Anterior cingulate cortex (tissue), 58 donors: ENCODE measurements at places on chromosomes 1 and 21.

DNA sequence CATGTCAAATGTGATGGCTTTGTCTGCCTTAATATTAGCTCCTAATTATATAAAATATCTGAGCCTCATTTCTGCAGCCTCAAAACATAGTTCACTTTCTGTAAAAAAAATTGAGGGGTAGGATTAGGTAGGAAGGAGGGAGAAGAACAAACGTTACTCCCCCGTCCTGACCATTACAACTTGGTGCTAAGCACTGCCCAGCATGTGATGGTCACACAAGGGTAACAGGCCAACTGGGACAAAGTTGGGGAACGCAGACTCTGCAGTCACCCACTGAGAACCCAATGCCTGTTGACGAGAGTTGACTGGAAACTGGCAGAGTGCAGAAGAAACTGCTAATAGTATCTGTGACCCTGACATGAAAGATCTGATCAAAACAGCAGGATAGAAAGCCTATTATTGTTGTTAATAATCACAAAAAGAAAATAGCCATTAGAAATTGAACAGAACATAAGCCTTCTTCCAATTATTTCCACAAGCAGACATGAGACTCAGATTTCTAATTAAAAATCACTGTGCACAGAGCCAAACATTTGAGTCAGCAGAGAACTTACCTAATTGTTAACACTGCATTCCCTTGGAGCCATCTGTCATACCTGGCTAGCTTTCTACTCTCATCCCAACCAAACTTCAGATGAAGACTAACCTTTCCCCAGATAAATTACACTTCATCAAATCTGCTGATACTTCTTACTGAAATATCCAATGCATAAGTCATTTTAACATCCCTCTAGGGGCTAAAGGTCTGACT is 5.5 kb downstream of the SORT1 start:
- DNase-seq: no peak

DNA sequence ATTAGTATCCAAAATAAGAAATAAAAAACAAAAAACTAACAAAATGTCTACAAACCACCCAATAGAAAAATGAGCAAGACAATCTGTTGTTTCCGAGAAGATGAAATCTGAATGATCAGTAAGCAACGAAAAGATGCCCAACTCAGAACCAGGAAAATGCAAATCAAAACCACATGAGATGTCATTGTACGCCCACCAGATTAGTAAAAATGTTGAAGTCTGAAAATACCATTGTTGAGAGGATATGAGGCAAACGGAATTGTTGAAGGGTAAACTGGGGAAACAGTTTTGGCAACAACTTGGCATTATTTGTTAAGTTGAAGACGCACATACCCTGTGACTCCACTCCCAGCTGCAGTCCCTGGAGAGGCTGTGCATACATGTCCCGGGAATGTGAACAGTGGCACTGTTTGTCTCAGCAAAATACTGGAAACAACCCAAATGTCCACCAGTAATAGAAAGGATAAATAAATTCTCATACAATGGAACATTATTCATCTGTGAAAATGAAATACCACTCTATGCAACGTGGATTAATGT is 10.6 kb downstream of the ZBTB17 start:
- peak; percentile 22 for DNase-seq

GRCh38 chr1:226526801-226527595 is 21.6 kb upstream of the STUM start:
- DNase-seq: no peak

GRCh38 chr1:94045465-94046056 is 75.4 kb downstream of the ABCA4 start:
- DNase-seq: peak; percentile 39

GRCh38 chr1:233639611-233640010 is 25.7 kb downstream of the KCNK1 start:
- no peak for DNase-seq
